Activated CD4-positive, alpha-beta memory T cell treated with anti-CD3 and anti-CD28 coated beads for 36 hours (primary cell): ENCODE measurements at places on chromosomes 13 and 19.

- no peak for DNase-seq
Measured at GRCh38 chr19:7822910-7823515, 7.0 kb upstream of the EVI5L start.

- no peak for DNase-seq
Measured at GRCh38 chr13:28012383-28012782, 23.9 kb upstream of the URAD start.

- DNase-seq = no peak
Measured at GRCh38 chr13:111361873-111362648, 41.6 kb downstream of the TEX29 start.

- peak; percentile 31 for DNase-seq
Measured at GRCh38 chr13:99796175-99796819, 175.3 kb downstream of the ZIC5 start.

DNA sequence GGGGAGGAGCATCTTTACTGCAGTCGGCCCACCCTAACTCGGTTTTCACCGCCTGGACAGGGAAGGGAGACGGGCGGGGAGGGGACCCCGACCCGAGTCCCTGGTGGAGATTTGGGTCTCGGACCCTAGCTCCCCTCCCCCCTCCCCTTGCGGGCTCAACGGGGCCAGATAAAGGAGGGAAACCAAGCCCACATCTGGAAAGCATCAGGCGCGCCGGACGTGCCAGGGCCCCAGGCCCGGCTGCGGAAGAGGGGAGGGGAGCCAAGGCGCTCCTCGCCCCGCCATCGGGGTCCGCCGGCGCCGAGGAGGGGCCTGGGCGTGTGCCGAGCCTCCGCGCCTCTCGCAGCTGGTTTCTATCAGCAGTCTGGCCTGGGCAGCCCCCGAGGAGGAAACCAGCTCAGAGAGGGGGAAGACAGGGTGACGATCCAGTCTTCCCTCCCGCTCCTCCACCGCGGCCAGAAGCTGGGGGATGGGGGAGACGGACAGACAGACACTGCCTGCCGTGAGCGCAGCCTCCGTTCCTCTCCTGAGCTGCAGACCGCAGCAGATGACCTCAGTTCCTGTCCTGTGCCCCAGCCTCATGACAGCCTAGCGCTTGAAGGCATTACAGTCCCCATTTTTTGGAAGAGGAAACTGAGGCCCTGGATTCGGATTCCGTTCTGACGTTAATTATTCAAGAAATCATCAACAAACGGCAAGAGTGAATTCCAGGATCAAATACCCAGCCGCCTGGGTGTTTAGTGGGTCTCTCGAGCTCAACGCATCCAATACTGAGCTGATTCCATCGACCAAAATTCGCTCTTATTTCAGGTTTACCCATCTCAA, 3.6 kb upstream of the GNG8 start:
- peak; percentile 70 for DNase-seq
